ENCODE measurements at places on chromosomes 2 and 18.

DNA sequence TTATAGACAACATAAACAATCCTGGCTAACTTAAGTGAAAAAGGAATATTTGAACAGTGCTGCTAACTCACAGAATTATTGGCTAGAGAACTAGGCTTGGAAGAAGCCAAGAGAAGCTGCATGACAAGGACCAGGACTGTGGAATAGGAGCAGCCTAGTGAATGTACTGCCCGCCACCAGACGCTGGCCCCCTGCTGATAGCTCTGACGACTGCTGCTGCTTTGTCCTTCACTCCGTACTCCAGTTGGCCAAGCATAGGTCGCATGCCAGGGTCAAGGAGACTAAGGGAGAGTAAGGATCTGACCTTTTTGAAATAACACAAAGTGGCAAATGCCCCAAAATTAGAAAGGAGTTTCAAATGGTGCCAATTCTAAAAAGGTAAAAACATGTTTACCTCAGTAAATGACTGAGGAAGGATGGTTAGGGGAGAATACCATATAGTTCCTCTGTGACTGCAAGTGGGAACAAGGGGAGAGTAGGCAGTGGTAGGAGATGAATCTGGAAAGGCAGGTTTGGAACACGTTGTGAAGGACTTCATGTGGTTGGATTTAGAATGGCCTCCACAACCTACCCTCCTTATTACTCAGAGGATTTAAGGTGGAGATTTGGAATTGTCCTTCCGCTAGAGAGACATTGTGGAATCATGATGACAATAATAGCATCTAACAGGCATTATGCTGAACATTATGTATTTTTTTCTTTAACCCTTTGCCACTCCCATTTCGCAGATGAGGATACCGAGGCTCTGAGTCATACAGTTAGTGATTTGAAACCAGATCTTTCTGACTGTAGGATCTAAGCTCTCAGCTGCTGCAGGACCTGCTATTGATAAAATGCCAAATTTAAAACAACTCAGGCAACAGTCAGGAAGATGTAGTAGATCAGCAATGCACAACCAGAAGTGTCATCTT, 19.5 kb downstream of the STRADB start:
- DNase-seq = peak; percentile 71

DNA sequence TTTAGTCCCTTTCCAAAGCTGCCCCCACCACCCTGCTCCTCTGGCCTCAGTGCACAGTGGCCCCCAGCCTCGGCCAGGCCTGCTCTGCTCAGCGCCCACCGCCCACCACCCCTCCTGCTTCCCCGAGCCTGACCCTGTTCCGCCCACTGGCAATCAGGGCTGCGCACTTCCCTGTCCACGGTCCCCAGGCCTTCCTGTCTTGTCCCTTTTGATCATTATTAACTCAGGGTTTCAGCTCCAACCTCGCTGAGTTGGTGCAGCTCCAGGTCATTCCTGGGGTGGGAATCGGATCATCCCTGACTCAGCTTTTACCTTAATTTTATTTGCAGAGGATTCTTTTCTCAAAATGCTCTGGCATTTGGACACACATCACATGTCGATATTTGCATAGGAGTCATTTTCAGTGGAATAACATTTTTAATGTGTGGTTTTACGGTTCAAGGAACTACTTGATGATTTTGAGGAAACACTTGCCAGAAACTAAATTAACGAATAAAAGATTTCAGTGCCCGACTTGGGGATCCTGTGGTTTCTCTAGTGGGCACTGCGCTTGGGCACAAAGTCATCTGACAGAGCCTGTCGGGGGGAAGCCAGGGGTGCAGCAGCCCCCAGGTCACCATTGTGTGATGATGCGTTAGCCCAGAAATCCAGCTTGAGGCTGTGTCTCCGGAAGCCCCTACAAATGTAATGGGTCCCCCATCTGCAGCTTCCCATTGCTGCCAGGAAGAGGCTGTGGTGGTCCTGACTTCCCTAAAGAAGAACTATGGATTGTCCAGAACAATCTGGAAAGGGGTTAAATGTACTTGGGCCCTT, 1.0 kb upstream of the ESPNL start:
- no peak for DNase-seq

GRCh38 chr2:112730791-112731190, 10.0 kb downstream of the NT5DC4 start:
- no peak for DNase-seq

- no peak for DNase-seq
Observed at GRCh38 chr2:240594511-240595380, 8.2 kb downstream of the CAPN10 start.

DNA sequence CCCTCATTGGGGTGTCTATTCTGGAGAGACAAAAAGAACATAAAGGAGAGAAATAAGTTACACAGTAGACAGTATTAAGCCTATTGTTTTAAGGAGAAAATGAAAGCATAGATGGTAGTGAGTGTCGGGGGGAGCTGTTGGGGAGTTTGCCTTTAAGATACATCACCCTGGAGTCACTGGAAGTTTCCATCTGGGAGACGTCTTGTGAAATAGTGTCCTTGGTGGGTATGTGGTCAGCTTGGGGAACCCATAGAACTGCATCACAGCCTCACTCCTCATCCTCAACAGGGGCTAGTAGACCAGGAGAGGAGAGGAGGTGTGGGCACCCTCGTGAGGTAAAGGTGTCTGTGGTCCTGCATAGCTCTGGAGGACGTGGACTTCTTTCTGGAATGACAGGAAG, 60.6 kb downstream of the RNF144A start:
- DNase-seq = no peak

- DNase-seq = peak; percentile 12
Observed at GRCh38 chr2:119122663-119123062, 35.9 kb downstream of the C1QL2 start.

- no peak for DNase-seq
Observed at GRCh38 chr2:159028776-159029175, 60.3 kb downstream of the TANC1 start.

DNA sequence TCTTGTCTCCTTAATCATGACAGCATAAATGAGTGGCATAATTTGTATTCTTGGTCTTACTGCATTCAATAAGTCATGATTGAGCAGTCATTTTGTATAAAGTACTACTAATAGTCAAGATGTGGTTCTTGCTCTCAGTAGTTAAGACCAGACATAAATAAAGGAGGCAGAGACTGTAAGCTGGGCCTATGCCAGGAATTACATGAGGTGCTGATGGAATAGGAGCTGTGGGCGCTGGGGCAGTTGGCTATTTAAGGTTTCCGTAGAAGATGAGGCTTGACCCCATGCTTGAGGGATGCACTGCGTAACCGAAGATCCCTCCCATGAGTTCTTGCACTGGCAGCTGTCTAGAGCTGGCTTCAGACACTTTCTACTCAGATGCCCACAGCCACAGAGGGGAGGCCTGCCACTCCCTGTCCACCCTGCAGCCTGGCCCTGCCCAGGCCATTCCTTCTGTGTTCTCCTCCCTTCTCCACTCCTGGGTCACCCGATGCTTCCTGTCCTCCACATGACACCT, 150.9 kb upstream of the REV1 start:
- no peak for DNase-seq

- DNase-seq = no peak
Observed at GRCh38 chr18:49845629-49846360, 32.5 kb upstream of the ACAA2 start.

- DNase-seq = no peak
Observed at GRCh38 chr2:56811401-56811800, 627.6 kb downstream of the CCDC85A start.

DNA sequence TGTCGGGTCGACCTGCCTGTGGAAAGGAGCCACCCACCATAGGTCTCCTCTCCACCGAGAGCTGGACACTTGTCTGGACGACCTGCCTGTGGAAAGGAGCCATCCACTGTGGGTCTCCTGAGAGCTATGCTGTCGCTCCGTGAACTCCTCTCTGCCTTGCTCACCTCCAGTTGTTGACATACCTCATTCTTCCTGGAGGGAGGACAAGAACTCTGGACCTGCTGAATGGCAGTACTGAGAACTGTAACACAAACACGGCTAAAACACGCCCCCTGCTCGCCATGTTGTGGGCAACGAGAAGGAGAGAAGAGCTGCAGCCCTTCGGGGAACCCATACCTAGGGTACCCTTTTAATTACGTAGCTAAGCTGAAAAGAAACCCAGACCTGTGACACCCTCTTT, 77.6 kb downstream of the PTPN4 start:
- DNase-seq = no peak

- DNase-seq = no peak
Observed at GRCh38 chr2:100791294-100791935, 28.5 kb upstream of the NPAS2 start.

DNA sequence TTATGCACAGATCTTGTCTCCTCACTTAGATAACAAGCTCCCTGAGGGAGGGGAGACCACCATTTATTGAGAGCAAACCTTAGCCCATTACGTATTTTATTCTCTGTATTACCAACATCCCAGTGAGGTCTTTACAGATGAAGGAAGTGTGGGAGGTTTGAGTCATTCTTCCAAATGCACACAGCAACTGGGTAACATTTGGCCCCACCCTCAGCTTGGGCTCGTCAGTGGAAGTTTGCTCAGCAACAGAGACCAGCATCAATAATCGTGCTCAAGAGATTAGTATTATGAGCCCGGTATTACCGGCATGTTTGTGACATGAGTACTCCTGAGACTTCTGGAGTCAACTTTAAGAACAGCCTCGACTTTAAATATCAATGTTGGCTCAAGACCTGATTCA, 168.6 kb downstream of the ETAA1 start:
- DNase-seq = no peak

- DNase-seq = no peak
Observed at GRCh38 chr2:172438741-172439508, 11.5 kb downstream of the ITGA6 start.

DNA sequence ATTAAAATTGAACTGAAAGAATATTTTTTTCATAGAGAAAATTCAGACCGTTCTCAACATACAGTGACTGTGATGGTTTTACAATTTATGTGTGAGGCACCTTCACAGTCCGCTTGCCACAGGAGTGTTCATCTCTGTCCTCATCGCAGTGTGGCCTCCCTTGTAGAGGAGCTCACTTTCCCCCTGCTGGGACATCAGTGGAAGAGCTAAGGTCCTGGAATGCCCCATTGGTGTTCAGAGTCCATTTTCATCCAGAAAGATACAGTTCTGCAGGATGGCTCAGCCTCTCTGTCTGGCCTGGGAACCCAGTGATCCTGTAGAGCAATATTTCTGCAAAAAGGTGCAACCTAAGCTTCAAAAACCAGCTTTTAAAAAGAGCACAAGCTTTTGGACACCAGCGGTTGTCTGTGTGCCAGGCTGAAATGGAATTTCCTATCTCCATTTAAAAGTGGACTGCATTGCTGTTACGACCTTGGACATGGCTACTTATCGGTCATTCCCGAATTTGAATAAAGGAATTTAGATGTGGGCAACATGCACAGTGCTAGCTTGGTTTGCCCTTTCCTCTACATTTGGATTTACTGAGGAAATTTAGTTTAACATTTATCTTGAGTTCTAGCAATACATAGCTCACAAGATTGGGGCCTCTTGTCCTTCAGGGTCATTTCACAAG, 26.7 kb upstream of the FAM237A start:
- DNase-seq = no peak

DNA sequence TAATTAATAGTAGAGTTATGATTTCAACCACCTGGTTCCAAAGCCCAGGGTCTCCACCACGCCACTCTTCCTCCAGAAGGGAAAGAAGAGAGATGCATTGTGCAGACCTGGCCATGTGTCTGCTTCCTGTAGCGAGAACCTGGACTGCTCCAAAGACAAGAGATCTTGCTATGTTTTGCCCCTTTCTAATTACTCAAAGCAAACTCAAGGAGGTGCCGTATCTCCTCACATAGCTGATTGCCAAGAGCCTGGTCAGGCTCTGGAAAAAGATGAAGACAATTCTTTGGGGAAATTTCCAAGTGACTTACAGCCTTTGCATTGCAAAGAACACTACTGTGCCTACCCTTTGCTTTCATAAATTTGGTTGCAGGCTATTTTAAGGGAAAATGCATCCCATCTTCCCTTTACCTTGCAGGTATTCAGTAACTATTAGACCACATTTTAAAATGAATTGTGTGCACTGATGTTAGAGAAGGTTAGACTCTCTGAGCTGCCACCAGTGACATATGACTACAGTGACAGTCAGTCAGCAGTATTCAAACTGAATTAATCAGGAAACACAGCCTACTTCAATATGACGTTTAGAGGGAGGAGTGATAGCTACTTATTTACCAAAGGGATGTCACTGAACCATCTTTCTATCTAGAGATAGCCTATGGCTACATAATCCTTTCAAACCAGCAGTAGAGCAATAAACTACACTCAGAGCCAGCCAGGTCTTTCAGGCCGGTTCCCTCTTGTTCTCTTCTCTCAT, 842.1 kb upstream of the FANCL start:
- DNase-seq = no peak

GRCh38 chr2:204234879-204235278, 298.3 kb downstream of the ICOS start:
- DNase-seq = no peak

- no peak for DNase-seq
Observed at GRCh38 chr18:44654573-44654972, 26.1 kb upstream of the SETBP1 start.

- no peak for DNase-seq
Observed at GRCh38 chr2:190979906-190980629, 33.9 kb downstream of the STAT1 start.

DNA sequence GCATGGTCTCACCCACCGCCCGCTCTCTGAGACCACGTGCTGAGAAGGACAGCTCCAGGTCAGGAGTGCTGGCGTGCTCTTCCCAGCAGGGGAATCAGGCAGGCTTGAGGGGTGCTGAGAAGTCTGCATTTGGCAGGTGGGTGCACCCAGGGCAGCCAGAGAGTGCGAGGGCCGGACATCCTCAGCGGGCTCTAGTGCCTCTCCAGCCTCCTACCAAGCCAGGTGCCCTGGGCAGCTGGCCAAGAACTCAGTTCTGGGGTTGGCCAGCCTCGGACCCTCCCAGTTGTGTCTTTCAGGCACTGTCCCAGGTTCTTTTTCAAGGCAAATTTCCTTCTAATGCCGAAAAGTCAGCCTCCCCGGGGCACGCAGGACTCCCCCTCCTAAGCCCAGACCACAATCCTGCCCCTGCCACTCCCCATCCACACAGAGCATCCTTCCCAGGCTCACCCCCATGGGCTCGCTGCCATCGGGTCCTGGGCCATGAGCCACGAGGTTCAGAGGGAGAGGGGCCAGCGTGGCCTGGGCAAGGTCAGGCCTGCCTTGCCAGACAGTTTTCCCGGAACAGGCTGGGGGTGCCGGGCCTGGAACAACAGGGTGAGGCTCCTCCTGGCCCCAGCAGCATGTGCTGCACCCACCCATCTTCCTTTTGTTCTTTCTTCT, 52.2 kb upstream of the GPC1 start:
- DNase-seq = no peak

- peak; percentile 60 for DNase-seq
Observed at GRCh38 chr18:12287684-12288402, 20.2 kb upstream of the TUBB6 start.

DNA sequence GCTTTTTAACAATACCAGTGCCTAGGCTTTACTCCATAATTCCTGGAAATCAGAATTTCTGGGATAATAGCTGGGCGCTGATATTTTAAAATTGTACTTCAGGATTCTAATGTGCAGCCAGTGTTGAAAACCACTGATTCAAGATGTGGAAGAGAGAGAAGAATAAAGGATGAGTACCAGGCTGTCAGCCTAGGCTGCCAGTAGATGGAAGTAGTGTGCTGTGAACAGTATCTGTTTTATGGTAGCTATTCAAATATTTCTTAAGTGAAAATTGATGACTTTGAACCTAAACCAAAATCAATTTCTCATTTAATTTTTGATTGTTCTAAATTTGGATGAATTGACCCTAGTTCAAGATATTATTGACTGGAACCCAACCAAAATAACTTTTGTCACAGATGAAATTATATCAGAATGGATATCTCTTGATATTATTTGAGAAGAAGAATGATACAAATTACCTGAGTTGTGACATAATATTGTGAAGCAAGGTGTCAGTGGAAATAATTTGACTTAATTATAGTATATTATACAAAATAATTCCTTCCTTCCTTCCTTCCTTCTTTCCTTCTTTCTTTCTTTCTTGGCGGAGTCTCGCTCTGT, 88.0 kb downstream of the COMMD1 start:
- no peak for DNase-seq
